ENCODE measurements at places on chromosomes 2 and 18. TPM values are rescaled to one million over a fixed set of nuclear protein-coding genes. Genes with fewer than 3 reads are reported as not detected.

DNA sequence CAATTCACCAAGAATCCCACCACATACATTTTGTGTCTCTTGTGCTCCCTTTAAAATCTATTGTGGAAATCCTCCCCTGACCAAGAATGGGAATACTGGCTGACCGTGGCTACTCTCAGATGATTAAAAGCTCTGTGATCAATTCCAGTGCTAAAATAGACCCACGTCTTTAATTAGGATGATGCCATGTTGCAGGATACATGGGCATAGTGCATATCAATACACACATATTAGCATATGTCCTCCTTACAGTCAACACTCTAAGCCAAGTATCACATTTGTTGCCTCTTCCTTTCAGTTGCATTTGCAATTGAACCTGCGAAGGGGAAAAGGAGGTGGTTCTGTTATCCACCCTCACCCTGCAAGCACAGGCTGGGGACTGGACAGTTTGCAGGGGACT is 41.8 kb downstream of the SPP2 start:
- DNase-seq, result no peak

DNA sequence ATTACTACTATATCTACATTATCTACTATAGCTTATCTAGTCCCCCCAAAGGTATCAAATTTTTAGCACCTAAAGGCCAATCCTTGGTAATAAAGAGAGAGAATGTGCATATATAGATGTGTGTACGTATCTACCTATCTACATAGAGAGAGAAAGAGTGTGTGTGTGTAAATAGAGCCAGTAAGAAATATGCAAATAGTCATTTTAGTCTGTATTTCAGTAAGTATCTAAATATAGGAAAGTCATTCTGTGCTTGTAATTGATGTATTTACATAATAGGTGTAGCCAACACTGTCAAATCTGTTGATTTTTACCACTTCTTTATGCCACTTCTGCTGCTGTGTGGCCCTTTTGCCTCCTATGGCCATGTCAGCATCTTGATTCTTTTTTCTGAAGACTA is 284.5 kb upstream of the TFPI start:
- DNase-seq, result no peak

- DNase-seq, result no peak
These were observed 83.6 kb downstream of the MREG start for GRCh38 chr2:215929602-215930335.

DNA sequence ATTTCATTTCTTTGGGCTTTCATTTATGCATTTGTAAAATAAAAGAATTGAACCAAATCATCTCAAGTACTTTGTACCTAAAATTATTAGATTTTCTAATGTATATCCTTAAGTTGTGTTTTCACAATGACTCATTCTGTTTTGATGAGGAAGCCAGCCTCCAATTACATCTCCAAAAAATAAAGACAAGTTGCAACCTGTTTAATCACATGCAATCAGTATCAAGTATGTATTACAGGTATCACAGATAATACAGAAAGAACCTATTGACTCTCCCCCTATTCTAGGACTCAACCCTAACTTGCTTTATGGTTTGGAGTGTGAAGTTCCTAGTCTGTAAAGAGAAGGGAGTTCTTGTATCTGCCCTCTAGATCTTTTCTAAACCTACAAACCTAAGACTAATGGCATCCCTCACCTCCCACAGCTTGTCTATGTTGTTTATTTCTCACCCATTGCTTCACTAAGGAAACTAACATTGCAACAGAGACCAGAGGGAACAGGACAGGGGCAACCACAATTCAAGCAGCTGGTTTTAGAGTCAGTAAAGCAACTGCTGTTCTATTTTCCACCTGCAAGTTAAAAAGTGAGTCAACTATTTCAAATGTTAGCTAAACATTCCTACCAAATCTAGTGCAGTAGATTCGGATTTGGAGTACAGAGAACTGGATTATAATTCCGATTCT is 141.1 kb upstream of the ETAA1 start:
- no peak for DNase-seq

DNA sequence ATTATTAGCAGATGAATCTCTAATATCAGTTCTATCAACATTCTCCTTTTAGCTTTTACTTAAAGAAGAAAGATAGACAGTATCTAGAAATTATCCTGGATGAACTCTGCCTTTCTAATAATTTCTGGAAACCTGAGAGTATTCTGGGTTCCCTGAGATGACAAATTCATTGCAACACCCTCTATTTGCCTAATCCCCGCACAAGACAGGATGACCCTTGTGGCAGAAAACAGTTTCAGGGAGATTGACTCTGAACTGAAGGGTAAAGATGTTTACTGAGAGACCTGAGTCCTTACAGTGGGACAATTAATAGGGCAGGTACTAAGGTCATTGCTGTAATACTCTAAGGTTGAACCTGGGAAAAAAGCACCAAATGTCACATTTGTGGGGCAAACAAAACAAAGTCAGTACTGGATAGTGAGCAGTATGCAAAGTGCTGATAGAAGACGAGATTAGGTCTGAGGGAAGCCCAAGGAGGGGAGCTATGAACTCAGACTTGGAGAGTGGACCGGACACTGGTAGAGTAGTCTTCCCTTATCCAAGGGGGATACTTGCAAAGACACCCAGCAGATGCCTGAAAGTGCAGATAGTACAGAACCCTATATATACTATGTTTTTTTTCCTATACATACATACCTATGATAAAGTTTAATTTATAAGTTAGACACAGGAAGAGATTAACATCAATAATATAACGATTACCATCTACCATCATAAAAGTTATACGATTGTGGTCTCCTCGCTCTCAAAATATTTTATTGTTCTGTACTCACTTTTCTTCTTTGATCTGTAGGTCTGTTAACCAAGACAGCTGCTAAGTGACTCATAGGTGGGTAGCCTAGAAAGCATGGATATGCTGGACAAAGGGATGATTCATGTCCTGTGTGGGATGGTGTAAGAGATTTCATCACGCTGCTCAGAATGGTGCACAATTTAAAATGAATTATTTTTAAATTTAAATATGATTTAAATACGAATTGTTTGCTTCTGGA is 148.3 kb upstream of the KLHL14 start:
- peak; percentile 71 for DNase-seq

DNA sequence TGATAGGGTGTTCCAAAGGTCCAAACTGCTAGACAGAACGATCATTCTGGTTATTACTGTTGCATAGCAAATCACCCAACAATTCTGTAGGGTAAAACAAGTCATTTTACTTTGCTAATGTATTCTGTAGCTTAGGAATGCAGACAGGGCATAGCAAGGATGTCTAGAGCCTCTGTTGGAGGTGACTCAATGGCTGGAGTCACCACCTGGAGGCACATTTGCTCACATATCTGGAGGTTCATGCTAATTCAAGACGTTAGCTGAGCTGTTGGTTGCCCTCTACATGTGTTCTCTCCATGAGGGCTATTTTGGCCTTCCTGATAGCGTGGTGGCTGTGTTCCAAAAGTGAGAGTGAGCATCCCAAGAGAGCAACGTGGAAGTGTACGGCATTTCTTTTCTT is 22.5 kb upstream of the ST8SIA3 start:
- DNase-seq, result no peak

GRCh38 chr2:963876-964275 is 13.2 kb downstream of the SNTG2 start:
- DNase-seq, result no peak

DNA sequence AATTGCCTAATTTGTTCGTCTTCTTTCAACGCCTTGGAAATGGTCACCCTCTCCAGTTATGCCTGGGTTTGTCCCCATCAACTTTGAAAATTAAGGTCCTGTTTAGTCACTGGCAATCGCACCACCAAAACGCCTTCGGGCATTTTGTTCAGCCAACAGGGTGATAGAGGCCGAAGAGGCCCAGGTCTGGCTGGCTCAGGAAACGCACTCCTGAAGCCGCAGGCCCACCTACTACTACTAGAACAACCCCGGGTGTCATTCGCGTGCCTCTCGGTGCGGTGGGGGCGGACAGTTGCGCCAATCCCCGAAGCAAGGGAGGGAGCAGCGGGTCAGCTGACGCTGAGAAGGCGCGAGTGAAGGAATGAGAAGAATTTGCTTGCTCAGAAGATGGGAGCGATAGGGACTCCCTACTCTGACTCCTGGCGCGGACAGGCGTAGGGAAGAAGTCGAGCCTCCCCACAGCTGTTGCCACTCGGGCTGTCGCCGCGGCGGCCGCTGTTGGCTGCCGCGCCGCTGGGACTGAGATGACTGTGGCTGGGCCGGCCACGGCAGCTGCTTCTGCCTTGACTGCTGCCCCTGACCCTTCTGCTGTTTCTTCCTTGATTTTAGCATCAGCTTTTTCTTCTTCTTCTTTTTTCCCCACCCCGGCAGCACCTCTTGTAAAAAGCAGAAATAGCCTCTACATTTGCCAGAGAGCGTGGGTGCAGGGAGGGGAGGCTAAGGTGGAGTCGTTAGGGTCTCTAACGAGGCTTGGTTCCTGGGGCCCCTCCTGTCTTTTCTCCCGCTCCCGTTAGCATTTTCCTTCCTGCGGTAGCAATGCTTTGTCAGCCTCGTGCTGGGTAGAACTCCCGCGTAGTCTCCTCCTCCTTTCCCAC is 387.6 kb downstream of the FIGN start:
- DNase-seq, result peak; percentile 57

- DNase-seq, result peak; percentile 47
These were observed 322.2 kb downstream of the IRS1 start for GRCh38 chr2:226477221-226478108.

- DNase-seq, result no peak
These were observed 87.6 kb downstream of the ALPK2 start for GRCh38 chr18:58541146-58541788.

- no peak for DNase-seq
These were observed 49.6 kb downstream of the SMIM21 start for GRCh38 chr18:75377926-75378325.

- DNase-seq, result no peak
These were observed 47.7 kb downstream of the TPO start for GRCh38 chr2:1460851-1461418.

GRCh38 chr2:38344813-38345212 is 32.3 kb downstream of the ATL2 start:
- no peak for DNase-seq

DNA sequence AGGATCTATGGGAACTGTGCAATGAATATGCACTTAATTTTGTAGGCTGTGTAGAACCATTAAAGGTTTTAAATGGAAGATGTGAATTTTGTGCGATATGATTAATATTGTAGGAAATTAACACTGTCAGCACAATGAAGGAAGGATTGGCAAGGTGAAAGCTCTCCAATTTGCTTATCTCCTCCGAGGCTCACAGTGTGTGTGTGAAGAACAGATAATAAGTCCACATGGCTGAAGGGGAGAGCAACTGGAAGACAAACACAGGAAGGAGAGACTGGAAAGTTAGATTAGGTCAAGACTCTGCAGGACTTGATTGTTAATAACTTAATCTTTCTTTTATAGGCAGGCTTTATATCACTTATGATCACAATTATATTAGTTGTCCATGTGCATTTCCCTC is 269.7 kb upstream of the VRK2 start:
- DNase-seq, result no peak

DNA sequence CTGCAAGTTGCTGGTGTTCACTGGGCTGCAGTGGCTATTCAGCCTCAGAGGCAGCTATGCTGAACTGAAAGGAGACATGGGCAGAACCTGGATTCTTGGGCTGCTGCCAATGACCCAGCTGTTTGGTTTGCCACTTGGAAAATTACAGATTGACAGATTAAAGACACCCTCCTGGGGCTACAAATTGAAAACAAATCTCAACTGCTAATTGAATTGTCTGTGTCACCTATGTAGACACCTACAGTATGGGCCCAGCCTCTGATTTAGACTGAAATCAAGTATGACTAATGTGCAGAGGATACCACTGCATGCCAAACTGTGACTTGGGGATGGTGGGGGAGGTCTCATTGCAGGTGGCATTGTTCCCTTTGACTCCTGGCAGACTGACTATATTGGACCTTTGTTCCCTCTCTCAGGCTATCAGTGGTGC is 42.8 kb downstream of the ITSN2 start:
- DNase-seq, result no peak

DNA sequence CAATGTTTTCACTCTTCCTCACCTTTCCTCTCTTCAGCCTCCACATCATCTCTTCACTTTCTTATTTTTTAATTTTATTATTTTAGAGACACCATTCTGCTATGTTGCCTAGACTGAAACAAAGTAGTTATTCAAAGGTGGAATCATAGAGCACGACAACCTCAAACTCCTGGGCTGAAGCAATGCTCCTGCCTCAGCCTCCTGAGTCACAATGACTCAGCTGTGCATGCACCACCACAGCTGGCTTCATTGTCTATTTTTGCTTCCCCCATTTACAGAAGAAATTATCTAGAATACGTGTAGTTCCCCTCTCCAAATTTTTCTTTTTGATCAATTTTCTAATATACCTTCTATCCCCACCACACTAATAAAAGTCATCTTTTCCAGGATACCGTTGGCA is 911.5 kb upstream of the SOX11 start:
- no peak for DNase-seq

The MAPK4 gene
- 10.5 TPM for polyA plus RNA-seq

The ANO7 gene
- 0.71 TPM for polyA plus RNA-seq

The INHBB gene
- 0.79 TPM for polyA plus RNA-seq

The TRABD2A gene
- 0.72 TPM for polyA plus RNA-seq

The BIRC6 gene
- polyA plus RNA-seq, result 53.3 TPM

The MOCOS gene
- polyA plus RNA-seq, result 0.19 TPM

The CIB4 gene
- not detected for polyA plus RNA-seq

The CCDC121 gene
- polyA plus RNA-seq, result 7.1 TPM

The MBP gene
- 14.0 TPM for polyA plus RNA-seq

The C2orf15 gene
- 0.18 TPM for polyA plus RNA-seq

Measured in muscle of back (tissue), 13 donors.